ENCODE measurements at places on chromosomes 13 and 19. TPM values are rescaled to one million over a fixed set of nuclear protein-coding genes. Genes with fewer than 3 reads are reported as not detected.

Gene NMRK2
- total RNA-seq, result 0.36 TPM

Gene MCEMP1
- total RNA-seq, result 0.36 TPM

DNA sequence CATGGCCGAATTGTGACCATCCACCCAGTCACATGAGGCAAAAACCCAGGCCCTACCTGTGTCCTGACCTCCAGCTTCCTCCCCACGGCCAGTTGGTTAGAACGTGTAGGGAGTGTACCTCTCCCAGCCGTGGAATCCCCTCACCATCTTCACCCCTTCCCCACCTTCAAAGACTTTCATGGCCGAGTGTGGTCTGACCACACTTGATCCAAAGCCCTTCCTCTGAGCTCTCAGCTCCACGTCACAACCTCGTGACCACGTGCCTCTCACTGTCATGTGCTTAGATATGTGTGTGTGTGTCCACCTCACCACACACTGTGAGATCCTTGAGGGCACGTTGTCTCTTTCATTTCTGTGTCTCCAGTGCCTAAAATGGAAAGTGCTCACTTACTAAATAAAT, 48.6 kb upstream of the UBE2L5 start:
- DNase-seq, result no peak

DNA sequence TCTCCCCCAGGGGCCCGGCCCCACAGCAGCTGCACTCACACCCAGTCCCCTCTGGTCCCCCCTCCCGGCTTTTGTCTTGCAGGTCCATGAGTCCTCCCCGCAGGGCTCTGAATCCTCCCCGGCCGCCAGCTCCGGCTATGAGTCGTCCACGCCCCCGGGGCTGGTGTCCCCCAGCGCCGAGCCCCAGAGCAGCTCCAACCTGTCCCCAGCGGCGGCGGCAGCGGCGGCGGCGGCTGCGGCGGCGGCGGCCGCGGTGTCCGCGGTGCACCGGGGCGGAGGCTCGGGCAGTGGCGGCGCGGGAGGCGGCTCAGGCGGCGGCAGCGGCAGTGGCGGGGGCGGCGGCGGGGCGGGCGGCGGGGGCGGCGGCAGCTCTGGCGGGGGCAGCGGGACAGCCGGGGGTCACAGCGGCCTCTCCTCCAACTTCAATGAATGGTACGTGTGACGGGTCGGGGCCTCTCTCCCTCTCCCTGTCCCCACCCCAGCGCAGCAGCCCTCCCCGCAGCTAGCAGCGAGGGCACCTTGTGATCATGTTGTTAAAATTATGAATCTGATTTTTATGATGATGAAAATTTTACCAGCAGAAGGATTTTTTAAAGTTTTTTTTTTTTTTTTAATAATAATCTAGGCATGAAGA, 3.8 kb downstream of the ZIC2 start:
- no peak for DNase-seq

GRCh38 chr19:4877753-4878490, 10.5 kb upstream of the PLIN3 start:
- no peak for DNase-seq

- DNase-seq, result peak; percentile 56
Observed at GRCh38 chr13:99265821-99266426, 7.7 kb upstream of the GPR18 start.

DNA sequence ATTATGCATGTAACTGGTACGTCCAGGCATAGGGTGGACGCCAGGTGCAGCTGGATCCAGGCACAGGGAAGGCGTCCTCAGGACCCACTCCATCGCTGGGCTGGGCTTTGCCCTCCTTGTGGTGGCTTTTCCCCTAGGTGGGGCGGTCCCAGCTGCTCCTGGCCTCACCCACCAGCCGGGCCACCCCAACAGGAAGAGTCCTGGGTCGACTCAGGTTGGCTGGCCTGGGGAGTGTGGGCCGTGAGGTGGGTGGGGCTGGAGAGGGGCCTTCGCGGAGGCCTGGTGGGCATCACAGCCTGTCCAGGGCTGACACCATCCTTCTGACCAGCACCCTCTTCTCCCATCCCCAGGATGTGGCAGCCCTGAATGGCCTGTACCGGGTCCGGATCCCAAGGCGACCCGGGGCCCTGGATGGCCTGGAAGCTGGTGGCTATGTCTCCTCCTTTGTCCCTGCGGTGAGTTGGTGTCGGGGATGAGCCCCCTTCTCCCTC, 3.2 kb upstream of the GARIN5A start:
- no peak for DNase-seq

Measured in mucosa of descending colon (tissue), 3 donors.